Fibroblast of skin of left biceps (primary cell): ENCODE measurements at places on chromosomes 5 and 9.

- no peak for DNase-seq
Measured at GRCh38 chr5:146073239-146073900, 32.0 kb downstream of the PLAC8L1 start.

DNA sequence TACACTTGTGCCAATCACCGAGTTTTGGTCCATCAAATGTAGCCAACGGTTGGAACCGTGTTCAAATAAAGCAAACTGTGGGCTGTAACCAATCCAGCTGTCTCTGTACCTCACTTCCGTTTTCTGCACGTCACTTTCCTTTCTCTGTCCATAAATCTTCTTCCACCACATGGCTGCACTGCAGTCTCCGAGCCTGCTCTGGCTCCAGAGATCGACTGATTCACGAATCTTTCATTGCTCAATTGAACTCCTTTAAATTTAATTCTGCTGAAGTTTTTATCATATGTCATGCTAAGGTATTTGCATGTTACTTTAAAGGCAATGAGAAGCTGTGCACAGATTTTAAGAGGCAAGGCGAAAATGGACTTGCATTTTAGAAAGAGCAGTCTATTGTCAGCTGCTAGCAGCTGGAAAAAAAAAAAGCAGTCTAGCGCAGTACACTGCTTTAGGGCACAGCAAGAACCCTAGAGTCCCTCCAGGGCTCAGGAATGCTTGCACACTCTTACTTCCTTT lies 13.2 kb downstream of the TTC39B start:
- no peak for DNase-seq

- DNase-seq, result no peak
Measured at GRCh38 chr5:156031181-156031580, 295.8 kb upstream of the SGCD start.

DNA sequence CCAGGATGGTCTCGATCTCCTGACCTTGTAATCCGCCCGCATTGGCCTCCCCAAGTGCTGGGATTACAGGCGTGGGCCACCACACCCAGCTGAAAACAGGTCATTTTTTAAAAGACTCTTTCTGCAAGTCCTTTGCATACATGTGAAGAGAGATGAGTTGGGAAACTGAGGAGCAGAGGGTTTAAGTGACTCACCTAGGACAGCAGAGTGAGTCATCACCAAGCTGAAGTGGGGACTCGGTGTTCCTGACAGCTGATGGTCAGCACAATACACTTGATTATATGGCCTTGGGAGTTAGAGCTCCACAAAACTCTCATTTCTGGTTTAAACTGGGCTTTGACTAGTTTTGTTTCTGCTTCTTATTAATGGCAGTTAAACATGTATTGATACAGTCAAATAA lies 38.1 kb upstream of the SSBP2 start:
- DNase-seq, result no peak

GRCh38 chr9:85940275-85940831 lies 593 bp upstream of the NAA35 start:
- DNase-seq, result no peak

GRCh38 chr5:72122602-72123001 lies 15.3 kb downstream of the MAP1B start:
- no peak for DNase-seq

GRCh38 chr5:33890131-33891032 lies 1.4 kb downstream of the ADAMTS12 start:
- no peak for DNase-seq

DNA sequence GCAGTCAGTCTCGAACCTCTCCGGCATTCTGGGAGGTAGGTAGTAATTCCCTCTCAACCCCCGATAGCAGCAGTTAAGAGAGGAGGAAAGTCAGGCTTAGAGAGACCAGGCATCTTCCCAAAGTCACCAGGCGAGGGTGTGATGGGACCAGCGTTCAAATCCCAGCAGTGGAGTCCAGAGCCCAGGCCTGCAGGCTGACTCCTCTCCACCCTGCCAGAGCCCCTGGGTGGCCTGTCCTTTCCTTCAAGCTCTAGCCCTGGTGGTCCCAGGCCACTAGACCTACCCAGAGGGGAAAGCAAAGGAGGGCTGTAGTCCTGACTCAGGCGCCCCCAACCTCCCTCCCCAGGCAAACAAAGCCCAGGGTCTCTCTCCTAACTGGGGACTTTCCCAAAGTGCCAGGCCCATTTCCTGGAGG lies 4.2 kb upstream of the NR5A1 start:
- no peak for DNase-seq

DNA sequence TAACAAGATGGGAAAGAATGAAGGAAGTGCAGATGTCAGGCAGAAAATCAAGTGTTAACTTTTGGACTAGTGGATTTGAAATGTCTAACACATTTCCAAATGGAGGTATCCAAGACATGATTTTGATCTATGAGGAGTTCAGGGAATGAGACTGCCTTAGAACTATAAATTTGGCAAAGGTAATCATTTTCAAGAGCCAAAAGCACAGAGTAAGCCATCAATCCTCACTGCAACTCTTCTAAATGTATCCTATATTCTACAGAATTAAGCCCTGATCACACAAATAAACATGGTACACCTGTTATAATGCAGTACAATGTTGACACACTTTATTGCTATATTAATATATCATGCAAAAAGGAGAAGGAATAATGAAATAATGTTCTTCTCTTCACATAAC lies 55.6 kb downstream of the SETX start:
- DNase-seq, result no peak

DNA sequence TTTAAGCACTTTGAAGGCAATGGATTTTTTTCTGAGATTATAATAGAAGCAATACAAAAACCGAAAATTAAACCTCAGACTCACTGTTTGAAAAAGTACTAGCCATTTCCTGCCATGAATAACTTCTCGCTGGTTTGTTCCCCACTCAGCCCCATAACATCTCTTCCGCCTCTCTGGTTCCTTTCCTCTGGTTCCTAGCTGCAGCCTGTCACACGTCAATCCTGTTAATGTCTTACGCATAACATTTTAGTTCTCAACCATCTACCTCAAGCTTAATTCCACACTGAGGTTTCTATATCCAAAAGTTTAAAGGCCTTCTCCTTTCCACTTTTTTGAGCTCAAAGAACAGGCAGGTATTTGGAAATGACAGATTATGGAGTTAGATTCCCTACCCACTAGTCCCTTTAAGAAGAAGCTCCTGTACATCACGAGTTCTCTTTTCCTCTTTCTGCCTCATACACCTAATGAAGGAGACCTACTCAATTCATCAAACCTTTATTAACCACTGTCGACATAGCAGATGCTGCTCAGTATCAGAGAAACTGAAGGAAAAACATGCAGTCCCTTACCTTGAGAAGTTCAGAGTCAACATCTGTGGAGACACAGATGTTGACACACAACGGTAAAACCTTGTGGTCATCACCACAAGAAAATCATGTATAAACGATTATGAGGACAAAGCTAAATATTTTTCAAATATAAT lies 243.0 kb upstream of the PTGER4 start:
- DNase-seq, result no peak

DNA sequence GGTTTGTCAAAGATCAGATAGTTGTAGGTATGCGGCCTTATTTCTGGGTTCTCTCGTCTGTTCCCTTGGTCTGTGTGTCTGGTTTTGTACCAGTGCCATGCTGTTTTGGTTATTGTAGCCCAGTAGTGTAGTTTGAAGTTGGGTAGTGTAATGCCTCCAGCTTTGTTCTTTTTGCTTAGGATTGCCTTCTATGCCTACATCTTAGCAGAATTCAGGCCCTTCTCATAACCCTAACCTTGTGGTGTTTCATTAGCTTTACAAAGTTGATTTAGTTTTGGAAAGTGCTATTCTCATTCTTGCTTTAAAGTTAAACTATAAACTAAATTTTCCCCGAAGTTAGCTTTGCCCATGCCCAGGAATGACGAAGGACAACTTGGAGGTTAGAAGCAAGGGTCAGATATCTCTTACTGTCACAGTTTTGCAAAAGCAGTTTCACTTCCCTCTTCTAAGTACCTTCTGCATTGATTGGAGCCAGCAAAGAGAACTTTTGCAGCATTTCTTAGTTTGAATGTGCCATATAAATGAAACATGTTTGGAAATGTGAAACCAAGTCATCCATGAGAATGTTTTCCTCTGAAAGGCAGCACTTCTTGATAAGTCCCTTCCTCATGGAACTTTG lies 274.3 kb upstream of the DMRT1 start:
- no peak for DNase-seq

DNA sequence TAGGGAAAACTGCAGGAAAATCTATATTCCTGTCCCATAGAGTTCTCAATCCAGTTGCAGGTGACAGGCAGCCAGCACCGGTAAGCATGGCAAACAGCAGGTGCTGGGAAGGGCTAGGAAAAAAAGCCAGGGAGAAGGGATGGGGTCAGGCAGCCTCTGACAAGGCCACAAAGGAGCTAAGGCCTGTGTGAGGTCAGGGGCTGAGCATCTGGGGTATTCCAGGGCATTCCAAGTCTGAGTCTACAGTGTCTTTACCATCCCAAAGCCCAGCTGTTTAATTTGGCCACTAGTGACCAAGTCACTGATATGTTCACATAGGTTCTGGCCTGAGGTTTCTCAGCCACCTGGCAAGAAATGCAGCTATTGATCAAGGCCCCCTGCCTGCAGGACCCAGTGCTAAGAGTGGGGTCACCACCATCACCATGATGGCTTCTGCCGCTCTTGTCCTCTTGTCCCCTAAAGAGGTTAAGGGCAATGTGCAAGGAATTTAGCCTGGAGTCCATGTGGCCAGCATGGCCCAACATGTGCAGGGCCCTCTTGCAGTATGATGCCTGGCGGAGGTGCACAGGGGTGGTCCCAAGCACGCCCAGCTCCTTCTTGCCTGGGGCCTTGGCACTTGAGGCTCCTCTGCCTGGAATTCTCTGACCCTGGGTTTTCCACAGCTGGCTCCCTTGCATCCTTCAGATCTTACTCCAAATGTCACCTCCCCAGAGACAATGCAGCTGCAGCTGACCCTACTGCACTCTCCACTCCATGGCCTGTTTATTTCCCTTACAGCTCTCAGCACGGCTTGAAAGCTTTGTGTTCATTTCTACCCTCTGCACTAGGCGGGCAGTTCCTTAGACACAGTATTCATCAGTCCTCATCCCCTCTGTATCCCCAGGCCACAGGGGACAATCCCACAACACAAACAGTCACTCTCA lies 213.1 kb downstream of the MSX2 start:
- DNase-seq, result no peak

DNA sequence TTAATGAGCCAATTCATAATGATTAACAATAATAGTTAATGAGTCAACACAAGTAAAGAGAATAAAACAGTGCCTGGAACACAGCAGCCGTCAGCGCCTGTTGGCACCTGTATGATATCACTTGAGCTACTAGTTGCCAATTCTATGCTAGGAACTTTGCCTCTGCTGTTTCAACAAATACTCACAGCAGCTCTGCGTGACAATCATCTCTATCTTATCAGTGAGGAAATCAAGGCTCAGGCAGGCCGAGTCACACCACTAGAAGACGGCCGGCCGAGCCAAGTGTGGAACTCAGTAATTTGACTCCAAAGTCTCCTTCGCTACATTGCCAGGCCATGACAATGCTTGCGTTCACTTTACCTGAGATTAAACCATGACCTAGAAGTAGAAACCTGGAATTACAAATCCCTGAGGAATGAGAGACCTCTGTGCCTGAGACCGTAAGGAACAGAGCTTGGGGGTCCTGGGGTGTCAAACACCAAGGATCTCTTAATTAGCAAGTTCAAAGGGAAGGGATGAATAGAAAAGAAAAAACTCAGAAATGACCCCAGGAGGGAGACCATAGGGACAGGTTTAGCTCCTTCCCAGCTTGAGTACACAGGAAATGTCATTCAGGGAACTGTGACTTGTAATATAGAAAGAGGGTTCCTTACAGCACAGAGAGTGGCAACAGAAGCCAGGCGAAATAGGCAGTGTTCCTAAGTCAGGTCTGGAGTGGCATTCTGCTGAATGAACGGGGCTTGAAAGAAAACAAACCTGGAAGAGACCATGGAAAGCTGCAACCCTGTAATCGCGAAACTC lies 109.1 kb downstream of the SUSD1 start:
- peak; percentile 51 for DNase-seq

- DNase-seq, result no peak
Measured at GRCh38 chr5:1073239-1074102, 38.4 kb downstream of the SLC12A7 start.

GRCh38 chr5:15013654-15014463 lies 142.3 kb upstream of the ANKH start:
- DNase-seq, result no peak

- no peak for DNase-seq
Measured at GRCh38 chr5:67400752-67401151, 204.2 kb upstream of the CD180 start.
